ENCODE measurements at places on chromosomes 11 and 22.

GRCh38 chr11:64291262-64291751 lies at the start of gene KCNK4:
KCNK4 (plus strand) TSS chr11:64291302; CDS start chr11:64293019, 1,717 bp downstream.
- DNase-seq = no peak

GRCh38 chr11:90656171-90656570 lies 433.3 kb upstream of the CHORDC1 start:
- no peak for DNase-seq

GRCh38 chr11:124801636-124802312 lies 1.6 kb upstream of the MSANTD2 start:
- peak; percentile 74 for DNase-seq

DNA sequence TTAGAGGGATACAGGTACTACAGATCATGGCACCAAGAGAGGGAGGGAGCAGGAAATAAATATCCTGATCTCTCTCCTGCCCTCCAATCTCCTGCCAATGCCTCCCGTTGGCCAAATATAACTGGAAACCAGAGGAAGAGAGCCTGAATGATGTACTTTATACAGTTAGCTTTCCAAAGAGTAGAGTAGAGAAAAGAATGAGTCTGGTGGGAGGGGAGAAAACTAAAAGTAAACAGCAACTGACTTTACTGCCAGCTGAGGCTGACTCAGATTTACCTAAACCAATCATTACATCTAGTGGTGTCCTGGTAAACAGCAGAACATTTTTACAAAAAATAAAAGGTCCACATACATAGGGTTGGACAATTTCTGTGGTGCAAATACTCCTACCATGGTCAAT lies 5.1 kb downstream of the MPZL3 start:
- DNase-seq = no peak

GRCh38 chr22:46908641-46909107 lies 146.2 kb downstream of the TBC1D22A start:
- no peak for DNase-seq

DNA sequence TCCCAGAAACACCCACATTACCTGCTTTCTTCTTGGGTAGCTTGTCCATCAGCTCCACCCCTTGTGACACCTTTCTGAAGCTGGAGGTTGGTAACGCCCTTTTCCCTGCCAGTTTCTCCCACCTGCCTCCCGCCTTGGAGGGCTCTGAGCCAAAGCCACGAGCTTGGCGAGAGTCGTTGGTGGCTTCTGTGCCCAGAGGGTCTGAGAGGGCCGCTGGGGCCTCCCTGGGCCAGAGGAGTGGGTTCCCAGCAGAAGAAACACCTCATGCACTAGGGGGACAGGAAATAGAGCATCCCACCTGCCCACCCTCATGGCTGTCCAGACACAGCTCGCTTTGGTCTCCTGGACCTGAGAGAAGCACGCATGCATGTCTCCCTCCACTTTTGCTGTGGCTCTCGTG lies 37.9 kb downstream of the B3GAT1 start:
- DNase-seq = no peak

DNA sequence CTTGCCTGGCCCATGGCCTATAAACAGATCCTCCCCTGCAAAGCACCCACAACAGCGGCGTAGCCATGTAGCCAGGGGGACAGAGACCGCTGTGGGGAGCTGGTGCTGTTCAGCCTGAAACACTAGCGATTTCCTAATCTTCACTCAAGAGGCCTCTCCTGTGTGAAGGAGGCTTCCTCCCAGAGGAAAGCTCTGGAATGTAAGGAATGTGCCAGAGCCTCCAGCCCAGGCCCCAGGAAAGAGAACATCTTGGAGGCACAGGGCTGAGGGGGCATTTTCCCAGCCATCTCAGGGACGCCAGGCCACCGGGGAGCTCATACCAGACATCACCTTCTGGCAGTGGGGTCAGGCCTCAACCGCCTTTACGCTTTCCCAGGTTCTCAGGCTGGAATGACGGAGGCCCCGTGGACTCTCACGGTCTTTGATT lies 24.0 kb downstream of the MIAT start:
- DNase-seq = peak; percentile 35

DNA sequence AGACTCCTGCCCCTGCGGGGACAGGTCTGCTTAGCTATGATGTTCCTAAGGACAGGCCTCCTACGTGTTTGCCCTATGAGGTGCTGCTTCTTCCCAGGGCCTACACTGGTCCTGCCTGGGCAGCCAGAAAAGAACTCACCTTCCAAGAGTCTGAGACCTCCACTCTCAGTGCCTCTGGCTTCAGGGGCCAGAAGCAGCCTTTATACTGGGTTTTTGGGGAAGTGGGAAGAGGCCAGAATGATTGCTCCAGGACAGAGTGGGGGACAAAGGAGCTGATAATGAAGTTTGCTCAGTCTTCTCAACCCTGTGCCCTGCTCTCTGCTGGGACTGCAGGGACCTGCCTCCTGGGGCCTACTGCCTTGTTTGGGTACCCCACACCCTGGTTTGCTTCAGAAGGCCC lies at the start of gene PRG3:
Gene PRG3 (minus strand): TSS at position 176 of the 400 bp plus-strand sequence. CDS start 442 bp downstream, outside the sequence.
- no peak for DNase-seq
